ENCODE measurements at places on chromosomes 7 and 10. TPM values are rescaled to one million over a fixed set of nuclear protein-coding genes. Genes with fewer than 3 reads are reported as not detected.

Gene CALML3
- not detected for total RNA-seq

Gene ST8SIA6
- 24.3 TPM for total RNA-seq

Gene CREB5
- 16.4 TPM for total RNA-seq

Gene FZD1
- 23.9 TPM for total RNA-seq

Gene NPY4R
- total RNA-seq: not detected

Gene TMEM196
- total RNA-seq: 16.5 TPM

DNA sequence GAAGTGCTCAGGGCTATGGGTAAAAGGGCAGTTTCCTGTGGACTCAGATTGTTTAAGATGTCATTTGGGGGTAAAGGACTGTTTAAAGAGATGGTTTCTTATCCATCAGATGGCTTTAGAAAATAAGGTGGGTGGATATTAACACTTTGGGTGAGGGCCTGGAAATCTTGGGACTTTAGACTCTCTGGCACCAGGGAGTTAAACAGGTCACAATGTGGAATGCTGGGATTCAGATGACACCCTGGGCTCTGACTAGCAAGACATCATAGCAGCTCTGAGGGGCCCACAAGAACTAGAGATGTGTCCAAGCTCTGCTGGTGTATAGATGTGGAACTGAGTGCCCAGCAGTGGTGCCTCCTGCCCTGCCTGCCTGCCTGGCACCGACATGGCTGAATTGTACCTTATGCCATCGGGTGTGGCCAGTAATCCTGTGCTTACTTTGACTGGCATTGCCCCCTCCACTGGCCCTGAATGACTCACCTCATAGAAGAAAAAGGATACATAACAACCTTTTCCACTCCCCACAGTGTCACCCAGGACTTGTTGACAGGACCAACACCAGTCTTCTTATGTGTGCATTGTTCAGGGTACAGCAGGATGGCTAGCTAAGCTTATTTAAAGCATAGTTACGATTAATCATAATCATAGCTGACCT is 100.0 kb upstream of the PRR15 start:
- no peak for DNase-seq

GRCh38 chr7:2157473-2158279 is 75.1 kb downstream of the MAD1L1 start:
- peak; percentile 92 for DNase-seq

DNA sequence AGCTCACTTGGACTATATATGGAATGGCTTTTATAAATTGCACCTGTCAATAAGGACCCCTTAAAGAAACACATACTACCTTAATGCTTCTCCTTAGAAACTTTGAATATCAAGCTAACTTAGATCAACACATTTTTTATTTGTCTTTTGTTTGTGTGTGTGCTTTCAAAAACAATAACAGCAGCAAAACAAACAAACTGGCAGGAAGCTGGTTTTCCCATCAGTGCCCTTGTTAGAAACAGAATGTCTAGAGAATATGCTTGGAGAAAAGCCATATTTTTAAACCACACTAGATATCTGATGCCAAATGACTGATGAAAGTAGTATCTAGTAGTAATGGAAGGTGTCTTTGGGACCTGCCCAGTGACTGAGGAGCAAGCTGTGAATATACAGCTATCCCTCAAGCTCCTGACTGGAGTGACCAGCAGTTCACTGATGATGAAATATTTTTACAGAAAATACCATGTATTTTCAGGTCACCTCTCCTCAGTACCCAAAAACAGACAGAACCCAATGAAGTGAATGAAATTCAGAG is 1.0 kb downstream of the PDE1C start:
- DNase-seq: no peak

- no peak for DNase-seq
Measured at GRCh38 chr10:28410420-28411135, 107.7 kb upstream of the MPP7 start.

- DNase-seq: peak; percentile 65
Measured at GRCh38 chr10:13100349-13101294, 659 bp downstream of the OPTN start.

DNA sequence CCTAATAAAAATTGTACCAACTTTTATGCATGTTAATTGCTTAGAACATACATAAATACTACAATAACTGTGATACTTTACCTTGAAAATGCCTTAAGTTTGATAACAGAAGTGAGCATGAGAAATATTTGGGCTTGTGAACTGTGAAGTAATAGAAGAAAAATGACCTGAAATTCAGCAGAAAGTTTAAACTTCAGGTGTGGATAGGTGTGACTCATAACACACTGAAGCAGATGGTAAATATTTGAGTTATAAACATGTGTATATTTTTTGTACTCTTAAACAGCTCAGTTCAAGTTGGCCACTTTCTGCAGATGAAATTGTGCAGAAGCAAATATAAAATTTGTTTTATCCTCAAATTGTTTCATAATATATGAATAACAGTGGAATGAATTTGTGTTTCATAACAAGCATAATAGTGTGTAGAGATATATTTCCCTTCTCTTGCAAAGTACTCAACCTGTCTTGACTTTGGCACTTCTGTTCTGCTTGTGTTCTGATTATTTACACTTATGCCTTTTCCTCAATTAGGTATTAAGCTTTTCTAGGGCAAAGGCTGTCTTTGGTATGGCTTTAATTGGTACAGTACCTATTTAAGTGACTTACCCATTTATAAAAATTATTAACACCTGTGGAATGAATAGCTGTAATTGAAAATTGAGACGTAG is 122.4 kb downstream of the PRKG1 start:
- no peak for DNase-seq

DNA sequence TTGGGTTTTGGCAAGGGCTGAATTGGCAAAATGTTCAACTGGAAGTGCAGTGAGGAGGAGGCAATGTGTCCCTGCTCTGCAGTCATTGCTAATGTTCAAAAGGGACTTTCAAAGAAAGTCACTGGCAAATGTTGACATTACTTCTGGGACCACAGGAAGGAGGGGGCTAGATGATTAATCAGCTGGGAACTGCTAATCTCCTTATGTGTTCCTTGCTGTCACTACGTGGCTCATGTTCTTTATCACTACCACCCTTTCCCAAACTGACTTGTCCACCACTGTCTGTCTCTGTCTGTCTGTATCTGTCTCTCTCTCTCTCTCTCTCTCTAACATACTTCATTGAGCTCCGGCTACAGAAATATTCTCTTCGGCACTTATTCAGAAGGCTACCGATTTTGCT is 86.9 kb upstream of the MTPN start:
- no peak for DNase-seq

GRCh38 chr7:97450516-97450915 is 281.4 kb upstream of the TAC1 start:
- no peak for DNase-seq

DNA sequence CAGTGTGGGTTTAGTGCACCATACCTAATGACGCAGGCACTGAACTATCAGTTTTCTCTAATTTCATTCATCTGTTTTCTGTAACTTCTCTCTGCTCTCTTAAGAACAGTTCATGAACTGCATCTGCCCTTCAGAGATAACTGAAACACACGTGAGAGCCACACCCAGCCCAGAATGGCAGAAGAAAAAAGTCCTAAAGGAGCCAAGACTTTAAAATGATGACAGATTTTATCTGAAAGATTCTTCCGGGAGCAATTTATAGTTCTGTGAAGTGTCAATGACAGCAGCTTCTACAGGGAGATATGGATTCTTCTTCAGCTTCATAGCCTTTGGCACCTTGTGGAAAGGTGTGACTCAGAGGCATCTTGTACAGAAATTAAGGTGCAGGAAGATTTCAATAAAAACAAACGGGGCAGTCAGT is 211.5 kb upstream of the SLC26A5 start:
- no peak for DNase-seq

DNA sequence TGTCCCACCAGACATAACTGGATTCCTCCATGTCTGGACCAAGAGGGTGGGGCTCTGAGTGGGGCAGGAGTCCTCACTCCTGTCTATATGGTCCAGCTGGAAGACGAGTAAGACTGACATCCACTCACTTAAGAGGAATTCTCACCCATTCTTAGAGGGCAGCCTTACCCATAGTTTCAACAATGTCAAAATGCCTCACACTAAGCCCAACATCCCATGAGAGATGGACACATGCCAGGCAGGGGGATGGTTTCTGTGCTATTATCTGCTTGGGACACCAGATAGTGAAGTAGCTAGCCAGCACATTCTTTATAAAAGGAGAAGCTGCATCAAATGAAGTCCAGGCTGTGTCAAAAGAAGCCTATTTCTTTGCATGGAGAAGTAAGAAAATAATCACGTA is 4.7 kb upstream of the LANCL2 start:
- DNase-seq: no peak

DNA sequence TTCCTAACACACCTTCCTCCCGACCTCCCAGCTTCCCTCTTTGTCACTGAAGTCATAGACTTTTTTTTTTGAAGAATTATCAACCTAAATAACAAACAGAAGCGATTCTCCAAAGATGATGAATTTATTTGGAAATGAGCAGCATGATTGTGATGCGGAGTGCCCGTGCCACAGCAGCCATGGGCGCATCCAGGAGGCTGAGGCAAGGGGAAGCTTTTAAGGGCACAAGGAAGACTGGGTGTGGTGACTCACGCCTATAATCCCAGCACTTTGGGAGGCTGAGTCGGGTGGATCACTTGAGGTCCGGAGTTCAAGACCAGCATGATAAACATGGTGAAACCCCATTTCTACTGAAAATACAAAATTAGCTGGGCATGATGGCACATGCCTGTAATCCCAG is 16.2 kb upstream of the GIMAP8 start:
- DNase-seq: no peak

DNA sequence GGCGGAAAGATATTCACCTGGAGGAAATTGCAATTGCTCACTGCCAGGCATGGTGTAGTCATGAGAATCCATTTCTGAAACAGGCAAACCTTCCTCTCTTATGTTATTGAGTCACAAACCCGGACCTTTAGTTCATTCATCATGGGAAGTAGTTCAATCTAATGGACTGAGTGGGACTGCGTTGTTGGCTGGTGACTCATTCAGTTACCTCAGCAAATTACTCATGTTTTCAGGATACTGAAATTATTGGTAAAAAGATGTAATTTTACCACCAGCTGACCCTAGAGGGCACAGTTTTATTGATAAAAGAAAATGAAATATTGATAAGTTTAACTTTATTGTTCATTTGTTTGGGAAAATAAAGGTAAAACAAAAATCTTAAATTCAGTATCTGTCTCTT is 1194.4 kb upstream of the SORCS1 start:
- DNase-seq: peak; percentile 27

DNA sequence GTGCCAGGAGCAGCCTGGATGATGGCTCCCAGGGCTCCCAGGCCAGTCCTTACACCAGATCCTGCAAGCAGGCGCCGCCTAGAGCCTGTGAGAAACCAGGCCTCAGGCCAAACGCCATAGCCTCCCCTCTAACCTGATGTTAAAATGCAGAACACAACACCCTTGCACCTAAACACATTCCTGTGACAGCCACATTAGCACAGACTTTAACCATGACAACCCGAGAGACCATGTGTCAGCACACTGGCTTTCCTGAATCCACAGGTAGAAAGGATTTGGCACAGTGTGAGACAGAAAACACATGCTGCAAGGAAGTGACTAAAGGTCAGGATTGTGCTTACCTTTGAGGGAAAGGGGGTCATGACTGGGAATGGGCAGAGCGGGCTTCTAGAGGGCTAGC is 59.9 kb downstream of the SGMS1 start:
- no peak for DNase-seq

- DNase-seq: no peak
Measured at GRCh38 chr7:41224063-41224763, 478.7 kb downstream of the INHBA start.

DNA sequence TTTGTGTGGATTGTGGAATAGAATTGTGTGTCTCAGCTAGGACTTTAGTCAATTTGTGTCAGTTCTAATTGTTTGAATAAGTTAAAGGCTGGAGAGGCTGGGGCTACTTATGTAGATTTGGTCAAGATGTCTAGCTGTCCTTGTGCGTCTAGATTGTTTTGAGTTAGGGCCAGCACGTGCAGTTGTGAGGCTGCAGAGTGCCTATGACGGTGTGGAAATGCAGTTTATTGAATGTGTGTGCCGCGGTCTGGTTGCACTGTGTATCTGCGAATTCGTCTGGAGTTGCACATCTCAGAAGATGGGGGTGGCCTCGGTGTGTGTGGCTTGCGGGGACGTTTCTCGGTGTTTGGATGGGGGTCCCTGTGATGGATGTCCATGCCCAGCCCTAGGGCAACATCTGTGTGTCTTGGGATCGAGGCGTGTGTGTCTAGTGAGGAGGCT is 10.2 kb downstream of the EMX2 start:
- no peak for DNase-seq

GRCh38 chr7:46835556-46835955 is 746.4 kb downstream of the TNS3 start:
- no peak for DNase-seq

- no peak for DNase-seq
Measured at GRCh38 chr7:37391791-37392672, 56.6 kb downstream of the ELMO1 start.

- DNase-seq: peak; percentile 91
Measured at GRCh38 chr7:108454674-108455550, 1.3 kb downstream of the NRCAM start.

DNA sequence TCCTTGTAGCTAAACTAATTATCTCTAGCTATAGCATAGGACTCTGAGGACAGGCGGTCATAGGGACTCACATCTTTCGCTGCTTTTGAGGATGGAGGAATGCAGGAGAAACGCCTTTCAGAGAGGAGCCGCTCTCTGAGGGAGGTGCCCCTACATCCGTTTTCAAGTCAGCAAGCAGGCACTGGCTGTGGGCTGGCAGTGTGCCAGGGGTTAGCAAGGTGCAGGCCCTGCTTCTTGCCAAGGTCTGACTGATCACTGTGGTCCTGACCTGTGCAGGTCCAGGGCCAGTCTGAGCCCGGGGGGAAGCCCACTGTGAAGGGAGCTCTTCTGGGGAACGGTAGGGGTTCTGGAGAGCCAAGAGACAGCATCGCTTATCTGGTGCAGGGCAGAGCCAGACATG is 89.4 kb downstream of the SH3PXD2A start:
- DNase-seq: no peak

DNA sequence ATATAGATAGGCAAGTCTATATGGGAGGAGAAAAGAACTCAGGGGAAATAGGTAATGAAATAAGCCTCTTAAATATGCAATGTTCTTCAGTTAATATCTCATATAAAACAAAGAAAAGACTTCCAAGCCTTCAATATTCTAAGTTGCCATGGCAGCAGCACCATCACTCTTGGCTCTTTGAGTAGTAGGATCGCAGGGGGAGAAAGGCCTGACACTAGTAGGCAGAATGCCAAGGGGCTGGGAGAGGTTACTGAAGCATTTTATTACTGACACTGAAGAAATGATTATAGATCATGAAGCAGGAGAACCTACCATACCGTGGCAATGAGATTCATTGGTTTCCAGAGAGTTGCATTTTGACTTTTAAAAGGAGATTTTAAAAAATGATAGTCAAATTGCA is 193.9 kb downstream of the NXPH1 start:
- DNase-seq: peak; percentile 79

All from spinal cord (tissue), 10 donors.